RWPE1 (cell line): ENCODE measurements at places on chromosomes 12 and 14.

DNA sequence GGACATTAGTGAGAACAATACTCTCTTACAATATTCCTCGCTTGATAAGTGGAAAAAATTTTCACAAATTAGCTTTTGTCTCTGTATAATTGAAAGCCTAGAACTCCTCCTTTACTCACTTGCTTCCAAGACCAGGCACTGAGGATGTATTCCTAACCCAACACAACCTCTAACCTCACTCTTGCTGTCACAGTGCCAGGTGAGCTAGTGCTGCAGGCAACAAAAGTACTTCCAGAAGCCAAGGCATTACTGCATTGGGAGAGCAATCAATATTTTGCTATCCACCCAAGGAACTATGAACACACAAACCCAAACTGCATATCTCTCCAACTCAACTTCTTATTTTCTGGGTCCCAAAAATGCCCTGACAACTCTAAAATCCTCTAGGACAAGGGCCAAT lies 1081.0 kb downstream of the VRK1 start:
- DNase-seq: no peak

- DNase-seq: no peak
Observed at GRCh38 chr14:34258318-34258717, 203.7 kb downstream of the SPTSSA start.

DNA sequence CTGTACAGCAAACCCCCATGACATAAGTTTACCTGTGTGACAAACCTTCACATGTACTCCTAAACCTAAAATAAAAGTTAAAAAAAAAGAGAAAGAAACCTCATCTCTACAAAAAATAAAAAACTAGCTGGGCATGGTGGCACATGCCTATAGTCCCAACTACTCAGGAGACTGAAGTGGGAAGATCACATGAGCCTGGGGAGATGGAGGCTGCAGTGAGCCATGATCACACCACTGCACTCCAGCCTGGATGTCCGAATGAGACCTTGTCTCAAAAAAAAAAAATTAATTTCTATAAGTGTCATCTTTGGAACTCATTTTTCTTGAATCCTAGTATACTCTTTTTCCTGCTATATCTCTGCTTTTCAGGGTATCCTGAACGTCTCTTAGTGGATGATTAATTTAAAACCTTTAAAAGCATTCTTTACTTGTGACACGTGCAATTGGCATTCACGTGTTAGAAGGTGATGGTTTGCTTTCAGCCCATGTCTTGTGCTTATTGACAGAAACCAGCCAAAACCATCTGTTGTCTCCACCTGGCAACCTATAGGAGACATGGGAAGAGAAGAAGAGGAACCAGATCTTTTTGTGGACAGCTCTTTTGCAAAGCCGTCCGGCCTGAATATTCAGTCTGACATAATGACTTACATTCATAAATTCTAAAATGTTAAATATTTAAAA lies 30.6 kb upstream of the PPFIBP1 start:
- DNase-seq: peak; percentile 33

GRCh38 chr12:88418856-88419497 lies 161.3 kb downstream of the KITLG start:
- no peak for DNase-seq

GRCh38 chr14:49691031-49691430 lies 1.9 kb upstream of the KLHDC1 start:
- DNase-seq: no peak

- no peak for DNase-seq
Observed at GRCh38 chr12:112820796-112821195, 29.2 kb downstream of the RPH3A start.

GRCh38 chr12:79063258-79063657 lies 198.7 kb downstream of the SYT1 start:
- no peak for DNase-seq

DNA sequence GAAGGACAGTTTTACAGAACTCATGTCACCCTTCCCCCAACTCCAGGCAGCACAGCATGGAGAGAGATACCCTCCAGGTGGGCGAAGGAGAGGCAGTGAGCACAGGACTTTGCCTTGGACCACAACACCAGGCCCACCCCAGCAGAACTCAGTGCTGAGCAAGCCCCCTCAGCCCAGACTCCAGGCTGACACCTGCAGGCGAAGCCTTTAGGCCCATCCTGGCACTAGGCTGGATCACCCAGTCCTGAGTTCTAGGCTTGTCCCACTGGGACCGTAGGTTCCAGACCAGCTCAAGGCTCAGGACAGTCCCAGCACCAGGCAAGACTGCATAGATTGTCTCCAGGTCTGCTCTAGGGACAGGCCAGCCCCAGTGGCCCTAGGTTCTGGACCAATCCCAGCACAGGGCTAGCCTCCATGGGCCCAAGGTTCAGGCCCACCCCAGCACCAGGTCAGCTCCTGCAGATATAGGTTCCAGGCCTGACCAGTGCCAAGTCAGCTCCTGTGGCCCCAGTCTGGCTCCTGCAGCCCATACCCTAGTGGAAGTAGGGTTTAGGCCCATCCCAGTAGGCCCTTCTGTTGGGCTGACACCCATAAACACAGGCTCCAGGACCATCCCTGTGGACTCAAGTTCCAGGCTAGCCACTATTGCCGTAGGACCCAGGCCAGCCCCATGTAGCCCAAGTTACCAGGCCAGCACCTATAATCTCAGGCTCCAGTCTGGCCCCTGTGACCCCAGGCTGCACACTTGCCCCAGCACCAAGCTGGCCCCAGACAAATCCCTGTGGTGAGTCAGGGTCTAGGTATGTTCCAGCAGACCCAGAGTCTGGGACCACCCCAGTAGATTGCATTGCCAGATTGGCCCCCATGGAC lies 9.4 kb downstream of the WASHC3 start:
- DNase-seq: no peak

GRCh38 chr14:85535321-85535720 lies 5.4 kb downstream of the FLRT2 start:
- no peak for DNase-seq

DNA sequence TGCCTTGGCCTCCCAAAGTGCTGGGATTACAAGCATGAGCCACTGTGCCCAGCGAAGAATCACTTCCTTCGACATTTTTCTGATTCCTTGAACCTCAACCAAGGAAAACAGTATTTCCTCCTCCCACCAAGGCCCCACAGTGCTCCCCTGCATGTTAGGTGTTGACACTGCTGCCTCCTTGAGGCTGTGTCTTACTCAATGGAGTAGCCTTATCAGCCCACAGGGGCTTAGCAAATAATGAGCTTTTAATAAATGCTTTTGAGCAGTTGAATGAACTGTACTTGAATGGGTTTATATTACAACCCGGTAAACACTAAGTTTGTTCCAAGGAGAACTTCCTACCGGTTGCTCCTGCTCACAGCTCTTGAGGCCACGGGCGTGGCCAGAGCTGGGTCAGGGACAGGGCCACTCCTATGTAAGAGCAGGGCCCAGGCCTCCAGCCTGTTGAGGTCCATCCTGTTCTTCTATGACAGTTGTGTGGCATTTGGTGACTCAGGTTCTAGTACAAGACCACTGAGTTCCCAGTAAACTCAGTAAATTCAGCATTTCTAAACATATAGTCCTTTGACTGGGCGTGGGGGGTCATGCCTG lies 36.8 kb upstream of the TUBA1A start:
- no peak for DNase-seq

- DNase-seq: no peak
Observed at GRCh38 chr12:128314611-128315010, 47.6 kb downstream of the TMEM132C start.

GRCh38 chr14:89544636-89545301 lies 127.7 kb upstream of the FOXN3 start:
- DNase-seq: peak; percentile 65
